ENCODE measurements at places on chromosomes 3 and 15.

DNA sequence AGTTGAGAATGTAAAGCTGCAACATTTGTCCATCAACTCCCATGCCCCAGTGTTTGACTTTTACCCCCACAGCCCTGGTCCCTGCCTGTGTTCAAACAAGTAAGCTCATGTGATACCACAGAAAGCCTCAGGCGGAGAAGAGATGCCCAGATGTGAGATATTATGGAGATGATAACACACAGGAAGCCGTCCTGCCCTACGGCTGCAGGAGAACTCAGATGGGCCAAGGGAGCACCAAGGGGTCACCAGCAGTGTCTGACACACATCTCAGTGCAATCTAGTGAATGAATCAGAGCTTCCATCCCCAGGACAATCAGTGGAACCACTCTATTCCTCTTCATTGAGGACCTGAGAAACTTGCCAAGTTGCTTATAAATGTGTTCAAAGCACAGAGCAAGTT is 14.0 kb upstream of the SPINK8 start:
- no peak for DNase-seq

DNA sequence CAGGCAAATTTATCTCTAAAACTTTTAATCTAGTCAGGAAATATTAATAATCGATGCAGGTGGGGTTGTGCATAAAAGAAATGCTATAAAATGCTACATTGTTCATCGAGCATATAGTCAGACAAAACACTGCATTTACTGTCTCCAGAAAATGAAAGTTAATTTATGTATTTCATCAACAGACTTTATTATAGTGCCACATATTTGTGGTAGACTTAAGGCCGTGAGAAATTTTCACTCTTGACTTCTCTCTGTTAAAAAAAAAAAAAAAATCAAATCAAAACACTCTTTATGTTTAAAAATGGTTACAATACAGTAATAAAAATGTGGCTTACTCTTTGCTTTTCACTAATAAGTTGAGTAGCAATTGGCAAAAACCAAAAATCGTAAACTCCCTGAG is 67.4 kb downstream of the RBMS3 start:
- no peak for DNase-seq

- peak; percentile 88 for DNase-seq
Measured at GRCh38 chr3:12155828-12156227, 2.9 kb downstream of the TIMP4 start.

GRCh38 chr3:17033516-17034168 is 148.9 kb downstream of the PLCL2 start:
- no peak for DNase-seq

- DNase-seq = no peak
Measured at GRCh38 chr3:51245867-51246266, 139.2 kb upstream of the MANF start.

DNA sequence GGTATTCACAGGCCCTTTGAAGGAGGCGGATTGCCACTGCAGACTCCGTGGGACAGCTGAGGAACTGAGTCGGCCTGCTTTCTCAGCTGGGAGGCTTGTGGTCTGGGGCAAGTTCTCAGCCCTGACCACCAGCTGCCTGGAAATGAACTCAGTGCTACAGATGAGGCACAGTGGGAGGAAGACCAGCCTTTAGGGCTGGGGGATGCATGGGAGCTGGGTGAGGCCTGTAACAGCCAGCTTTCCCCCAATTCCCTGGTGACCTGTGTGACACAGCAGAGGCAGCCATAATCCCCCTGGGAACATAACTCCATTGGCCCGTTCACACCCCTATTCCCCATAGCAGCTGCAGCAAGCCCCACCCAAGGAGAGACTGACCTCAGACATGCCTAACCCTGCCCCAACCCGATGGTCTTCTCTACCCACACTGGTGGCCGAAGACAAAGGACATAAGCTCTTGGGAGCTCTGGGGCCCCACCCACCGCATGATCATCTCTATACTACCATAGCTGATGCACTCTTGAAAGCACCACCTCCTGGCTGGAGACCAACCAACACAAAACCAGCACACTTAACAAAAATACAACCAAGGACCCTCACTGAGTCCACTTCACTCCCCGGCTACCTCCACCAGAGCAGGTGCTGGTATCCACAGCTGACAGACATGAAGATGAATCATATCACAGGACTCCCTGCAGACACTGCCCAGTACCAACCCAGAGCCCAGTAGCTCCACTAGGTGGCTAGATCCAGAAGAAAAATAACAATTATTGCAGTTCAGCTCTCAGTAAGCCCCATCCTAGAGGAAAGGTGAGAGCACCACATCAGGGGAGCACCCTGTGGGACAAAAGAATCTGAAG is 24.9 kb downstream of the ZMAT3 start:
- no peak for DNase-seq

DNA sequence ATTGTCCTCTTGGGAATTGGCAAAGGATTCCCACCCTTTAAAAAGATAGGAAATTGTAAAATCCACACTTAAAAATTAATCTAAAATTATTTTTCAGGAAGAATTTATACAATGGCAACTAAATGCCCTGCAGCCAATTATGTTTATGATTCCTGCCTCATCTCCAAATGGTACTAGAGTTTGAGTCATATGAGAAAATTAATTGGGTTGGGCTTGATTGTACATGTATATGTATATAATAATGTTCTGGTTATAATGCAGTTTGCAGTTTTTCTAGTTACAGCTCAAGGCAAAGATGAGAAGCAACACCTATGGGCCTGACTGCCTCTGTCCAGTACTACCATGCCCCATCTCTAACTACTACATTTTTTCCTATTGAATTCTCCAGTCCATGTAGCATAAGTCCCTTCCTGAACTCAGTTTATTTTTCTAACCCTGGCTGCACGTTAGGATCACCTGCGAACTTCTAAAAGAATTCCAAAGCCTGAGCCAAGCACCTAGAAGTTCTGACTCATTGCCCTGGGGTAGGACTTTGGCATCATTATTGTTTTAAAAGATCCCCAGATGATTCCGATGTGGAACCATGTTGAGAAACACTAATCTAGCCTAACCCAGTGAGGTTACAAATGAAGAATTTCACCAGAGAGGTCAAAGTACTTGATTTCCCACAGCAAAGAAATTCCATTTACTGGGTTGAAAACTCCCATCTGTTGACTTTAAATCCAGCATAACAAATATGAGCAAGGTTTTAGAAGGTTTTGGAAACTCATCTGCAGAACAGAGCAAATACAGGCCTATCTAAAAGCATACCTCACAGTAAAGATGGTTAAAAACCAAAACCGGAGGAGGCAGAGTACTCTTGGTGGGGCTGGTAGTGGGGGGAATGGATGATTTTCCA is 19.4 kb downstream of the TGFBR2 start:
- DNase-seq = peak; percentile 45

GRCh38 chr3:12473511-12473910 is 10.8 kb upstream of the TSEN2 start:
- DNase-seq = no peak

GRCh38 chr3:74713977-74714376 is 99.5 kb upstream of the CNTN3 start:
- DNase-seq = no peak

- no peak for DNase-seq
Measured at GRCh38 chr3:45034612-45035252, 8.6 kb downstream of the CLEC3B start.

DNA sequence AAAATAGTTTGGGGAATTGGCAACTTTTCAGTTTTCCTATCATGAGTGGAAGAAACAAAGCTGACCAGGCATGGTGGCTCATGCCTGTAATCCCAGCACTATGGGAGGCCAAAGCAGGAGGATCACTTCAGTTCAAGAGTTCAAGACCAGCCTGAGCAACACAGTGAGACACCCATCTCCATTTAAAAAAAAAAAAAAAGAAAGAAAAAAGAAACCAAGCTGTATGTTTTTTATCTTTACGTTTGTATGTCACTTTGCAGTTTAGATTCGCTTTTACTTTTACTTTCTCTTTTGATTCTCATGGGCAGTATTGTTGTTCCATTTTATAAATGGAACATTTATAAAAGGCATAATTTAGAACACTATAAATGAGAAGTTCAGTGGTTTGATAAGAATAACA is 31.2 kb upstream of the TNIK start:
- no peak for DNase-seq

GRCh38 chr3:30643763-30644462 is 37.5 kb downstream of the TGFBR2 start:
- DNase-seq = no peak

DNA sequence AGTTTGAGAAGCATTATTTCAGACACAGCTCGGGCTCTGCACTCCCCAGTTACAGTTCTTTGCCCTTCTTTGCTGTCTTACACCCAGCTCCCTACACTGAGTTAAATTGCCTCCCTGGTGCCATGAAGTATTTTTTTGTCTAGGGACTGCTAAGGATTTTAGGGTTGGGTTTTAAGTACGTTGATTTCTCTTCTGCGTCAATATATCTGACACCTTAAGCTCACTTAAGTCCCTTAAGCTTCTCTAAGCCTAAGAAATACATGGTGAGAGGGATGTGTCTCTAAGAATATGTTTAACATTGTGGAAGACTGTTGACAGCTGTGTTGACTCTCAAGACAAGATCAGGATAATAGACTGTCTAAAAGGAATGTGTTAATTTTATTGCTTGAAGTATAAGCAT is 400.5 kb downstream of the PTPRG start:
- no peak for DNase-seq

- DNase-seq = peak; percentile 15
Measured at GRCh38 chr3:168040607-168041208, 55.0 kb downstream of the GOLIM4 start.

DNA sequence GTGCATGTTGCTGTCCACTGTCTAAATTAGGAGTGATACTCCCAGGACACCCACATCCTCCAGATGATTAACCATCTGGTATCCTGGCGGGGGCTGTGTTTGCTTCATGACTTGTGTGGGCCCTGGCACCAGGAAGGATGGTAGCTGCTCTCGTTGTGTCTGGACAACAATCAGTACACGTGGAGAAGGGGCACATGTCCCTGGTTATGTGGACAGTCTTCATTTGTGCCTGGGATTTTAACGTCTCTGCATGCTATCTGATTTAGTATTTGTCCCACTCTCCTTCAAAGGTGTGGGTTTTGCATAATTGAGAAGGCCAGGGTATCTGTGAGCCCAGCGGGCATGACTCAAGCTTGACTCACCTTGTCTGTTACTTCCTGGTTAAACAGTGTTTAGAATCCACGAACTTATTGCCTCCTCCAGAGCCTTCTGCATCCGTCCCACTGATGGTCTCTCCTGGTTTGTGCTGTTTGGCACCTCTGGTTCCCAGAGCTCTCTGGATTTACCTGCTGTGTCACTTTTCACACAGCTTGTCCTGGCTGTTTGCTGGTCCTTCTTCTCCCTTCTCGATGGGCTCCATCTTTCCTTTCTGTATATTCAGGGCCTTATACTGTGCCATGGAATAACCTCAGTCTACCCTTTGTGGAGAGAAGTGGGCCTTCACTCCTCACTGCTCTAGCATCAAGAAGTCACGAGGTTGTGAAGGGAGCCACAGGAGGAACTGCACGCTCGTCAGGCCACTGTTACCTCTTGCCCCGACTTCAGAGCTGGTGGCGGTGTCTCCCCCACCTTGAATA is 32.5 kb downstream of the ARNT2 start:
- peak; percentile 88 for DNase-seq
